ENCODE measurements at places on chromosomes 3 and 15.

DNA sequence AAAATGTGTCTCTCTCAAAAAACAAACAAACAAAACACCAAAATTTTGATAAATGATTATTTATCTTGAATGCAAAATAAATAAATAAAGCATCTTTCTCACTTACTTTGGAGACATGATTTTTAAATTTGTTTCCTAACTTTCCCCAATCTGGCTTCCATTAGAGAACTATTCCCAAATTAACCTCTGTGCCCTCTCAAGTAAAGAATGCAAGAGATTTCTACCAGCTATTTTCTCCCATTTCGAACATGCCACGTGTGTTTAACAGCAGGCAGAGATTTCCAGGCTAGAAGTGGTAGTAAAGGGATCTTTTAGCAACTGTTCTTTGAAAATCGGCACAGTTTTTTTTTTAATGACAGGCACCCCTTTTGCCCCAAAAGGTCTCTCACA is 269.1 kb downstream of the SHQ1 start:
- no peak for DNase-seq

DNA sequence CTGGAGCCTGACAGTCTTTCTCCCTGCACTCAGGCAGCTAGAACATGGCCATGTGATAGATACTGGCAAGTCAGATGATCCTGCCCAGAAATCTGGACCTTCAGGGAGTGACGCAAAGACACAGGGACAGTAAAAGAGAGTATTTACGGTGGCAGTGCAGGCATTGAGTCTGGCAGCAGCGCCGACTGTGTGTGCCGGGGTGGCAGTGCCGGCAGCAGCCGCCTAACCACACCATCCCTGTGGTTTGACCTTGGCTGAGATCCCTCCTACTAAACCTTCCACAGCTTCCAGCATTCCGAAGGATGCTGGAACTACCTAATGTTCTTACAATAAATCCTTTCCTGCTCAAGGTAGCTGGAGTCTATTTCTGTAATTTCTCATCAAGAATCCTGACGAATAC is 4.6 kb upstream of the TSPAN3 start:
- no peak for DNase-seq

DNA sequence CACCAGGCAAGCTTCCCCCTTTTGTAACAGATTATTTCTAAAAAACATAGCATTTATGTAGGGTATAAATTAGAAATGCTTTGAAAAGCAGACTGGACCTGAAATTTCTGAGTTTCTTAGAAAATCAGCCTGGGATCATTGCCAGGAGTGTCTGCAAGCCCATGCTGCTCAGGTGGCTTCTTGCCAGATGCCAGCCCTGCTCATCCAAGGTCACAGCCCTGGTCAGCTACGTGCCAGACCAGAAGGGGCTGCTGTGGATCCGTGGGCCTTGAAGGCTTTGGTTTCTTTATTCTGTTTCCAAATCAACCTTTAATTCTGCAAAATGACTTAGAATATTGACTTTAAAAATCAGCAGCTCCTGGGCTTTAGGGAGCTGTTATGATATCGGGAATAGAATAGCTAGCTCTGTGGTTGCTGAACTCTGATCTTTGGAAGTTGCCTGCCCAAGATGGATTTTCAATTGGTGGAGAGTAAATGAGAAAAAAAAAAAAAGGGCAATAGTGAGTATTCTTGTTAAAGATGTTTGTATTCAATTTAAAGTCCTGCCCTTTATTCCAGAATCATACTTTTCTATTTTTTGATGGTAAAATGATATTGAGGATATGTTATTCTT is 370.1 kb upstream of the ONECUT1 start:
- no peak for DNase-seq

DNA sequence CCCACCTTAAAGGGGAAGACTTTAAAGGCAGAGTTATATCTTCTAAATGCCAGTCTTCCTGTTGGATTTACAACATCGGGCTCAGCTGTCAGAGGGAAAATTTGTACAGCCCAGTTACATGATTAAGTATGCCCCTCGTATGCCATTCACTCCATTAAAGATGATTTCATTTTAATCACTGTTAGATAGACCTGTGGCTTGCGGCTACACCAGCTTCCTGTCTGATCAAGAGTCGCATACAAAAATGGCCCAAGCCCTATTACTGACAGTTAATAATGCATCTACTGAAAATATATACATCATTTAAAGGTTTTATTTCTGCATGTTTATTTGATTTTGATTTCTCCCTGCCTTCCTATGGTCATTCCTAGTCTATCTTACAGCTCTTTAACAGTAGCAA is 7.1 kb downstream of the EIF4E3 start:
- no peak for DNase-seq

DNA sequence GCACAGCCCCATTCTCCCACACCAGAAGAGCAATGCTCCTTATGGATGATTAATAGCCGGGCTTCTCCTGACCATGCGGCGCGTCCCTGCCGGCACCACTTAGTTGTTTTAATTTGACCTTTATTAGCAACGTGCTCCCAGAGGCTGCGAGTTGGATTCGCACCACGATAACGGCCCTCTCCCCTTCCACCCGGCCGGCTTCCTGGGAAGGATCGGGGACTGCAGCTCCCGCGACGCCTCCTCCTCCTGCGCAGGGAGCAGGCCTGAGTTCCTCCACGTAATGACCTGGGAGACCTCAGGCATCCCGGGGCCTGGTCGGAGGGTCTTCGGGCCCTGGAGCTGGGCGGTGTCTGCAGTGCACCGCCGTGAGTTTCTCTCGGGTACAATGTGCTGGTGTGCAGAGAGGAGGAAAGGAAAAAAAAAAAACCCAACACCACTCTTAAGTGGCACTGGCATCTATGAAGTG is 243.3 kb upstream of the TOPAZ1 start:
- DNase-seq = no peak

DNA sequence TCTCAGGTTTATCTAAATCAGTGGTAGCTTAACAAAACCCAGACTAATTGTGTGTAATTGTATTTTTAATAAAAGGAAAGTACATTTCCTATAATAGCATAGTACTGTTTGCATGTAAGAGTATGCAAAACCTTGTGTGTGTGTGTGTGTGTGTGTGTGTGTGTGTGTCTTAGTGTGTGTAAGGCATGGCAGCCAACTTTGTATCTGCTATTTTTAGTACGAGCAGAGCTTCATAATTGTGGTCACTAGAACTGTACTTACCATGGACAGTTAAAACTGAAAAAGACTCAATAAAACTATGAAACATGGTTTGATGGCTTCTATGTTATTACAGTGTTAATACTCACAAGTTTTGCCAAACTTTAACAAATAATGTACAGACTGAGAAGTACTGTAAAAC is 6.2 kb downstream of the P2RY1 start:
- DNase-seq = no peak

- DNase-seq = no peak
Observed at GRCh38 chr3:125129512-125129997, 73.8 kb upstream of the HEG1 start.

DNA sequence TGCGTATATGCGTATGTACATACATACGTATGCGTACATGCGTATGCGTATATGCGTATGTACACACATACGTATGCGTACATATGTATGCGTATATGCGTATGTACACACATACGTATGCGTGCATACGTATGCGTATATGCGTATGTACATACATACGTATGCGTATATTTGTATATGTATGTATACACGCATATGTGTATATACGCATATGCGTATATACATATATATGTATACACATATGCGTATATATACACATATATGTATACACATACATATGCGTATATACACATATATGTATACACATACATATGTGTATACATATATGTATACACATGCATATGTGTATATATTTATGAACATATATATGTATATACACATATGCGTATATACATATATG is 12.1 kb downstream of the MCTP2 start:
- no peak for DNase-seq

DNA sequence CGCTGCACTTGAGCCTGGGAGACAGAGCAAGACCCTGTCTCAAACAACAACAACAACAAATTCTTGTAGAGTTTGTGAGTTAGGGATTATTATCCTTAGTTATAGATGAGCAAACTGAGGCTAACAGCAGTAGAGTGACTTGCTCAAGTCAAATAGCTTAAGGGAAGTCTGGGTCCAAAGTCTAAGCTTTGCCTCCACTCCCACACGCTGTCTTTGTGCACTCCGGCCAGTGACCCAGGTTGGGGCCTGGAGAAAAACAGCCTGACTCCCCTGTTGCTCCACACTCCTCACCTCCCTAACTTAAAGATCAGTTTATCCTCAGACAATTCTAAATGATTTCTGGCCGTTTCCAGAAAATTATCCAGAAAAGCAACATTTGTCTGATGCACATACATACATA is 9.2 kb upstream of the SIN3A start:
- DNase-seq = no peak

DNA sequence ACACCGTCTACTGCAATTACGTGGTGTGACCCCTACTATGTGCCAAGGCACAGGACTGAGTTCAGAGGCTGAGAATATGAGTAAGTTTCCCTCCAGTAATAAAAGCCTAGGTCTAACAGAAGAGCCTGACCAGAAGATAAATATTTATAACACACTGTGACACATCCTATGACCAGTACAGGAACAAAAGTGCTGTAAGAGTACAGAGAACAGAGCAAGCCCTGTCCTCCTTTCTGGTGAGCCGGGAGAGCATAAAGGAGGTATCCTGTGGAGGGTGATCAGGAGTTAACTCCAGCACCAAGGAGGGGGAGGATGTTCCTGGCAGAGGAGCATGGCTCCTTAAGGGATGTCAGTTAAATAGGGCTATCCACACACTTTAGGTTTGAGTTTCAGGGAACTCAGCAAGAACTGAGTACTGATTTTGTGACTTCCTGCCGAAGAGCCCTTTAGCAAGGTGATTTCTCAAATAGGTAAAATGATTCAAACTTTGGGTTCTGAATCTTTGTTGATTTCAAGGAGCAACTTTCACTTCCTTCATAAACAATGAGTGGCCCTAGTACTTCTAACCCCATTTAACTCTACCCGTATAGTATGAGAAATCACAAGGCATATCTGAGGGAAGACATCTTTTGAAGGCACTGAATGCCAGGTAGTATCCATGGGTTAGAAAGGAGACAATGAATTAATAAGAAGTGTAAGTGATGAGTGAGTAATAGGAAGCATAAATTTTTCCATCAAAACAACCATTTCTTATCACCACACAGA is 198.0 kb downstream of the THRB start:
- DNase-seq = no peak

DNA sequence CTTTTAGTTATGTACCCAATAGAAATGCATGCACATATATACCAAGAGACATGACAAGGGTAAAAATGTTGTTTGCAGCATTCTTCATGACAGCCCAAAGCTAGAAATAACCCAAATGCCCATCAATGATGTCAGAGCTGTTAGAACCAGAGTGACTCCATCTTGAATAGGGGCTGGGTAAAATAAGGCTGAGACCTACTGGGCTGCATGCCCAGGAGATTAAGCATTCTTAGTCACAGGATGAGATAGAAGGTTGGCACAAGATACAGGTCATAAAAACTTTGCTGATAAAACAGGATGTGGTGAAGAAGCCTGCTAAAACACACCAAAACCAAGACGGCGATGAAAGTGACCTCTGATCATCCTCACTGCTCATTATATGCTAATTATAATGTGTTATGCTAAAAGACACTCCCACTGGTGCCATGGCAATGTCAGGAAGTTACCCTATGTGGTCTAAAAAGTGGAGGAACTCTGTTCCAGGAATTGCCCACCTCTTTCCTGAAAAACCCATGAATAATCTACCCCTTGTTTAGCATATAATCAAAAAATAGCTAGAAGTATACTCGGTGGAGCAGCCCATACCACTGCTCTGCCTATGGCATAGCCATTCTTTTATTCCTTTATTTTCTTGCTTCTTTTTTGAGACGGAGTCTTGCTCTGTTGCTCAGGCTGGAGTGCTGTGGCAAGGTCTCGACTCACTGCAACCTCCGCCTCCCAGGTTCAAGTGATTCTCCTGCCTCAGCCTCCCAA is 32.9 kb downstream of the ZBTB11 start:
- DNase-seq = no peak

DNA sequence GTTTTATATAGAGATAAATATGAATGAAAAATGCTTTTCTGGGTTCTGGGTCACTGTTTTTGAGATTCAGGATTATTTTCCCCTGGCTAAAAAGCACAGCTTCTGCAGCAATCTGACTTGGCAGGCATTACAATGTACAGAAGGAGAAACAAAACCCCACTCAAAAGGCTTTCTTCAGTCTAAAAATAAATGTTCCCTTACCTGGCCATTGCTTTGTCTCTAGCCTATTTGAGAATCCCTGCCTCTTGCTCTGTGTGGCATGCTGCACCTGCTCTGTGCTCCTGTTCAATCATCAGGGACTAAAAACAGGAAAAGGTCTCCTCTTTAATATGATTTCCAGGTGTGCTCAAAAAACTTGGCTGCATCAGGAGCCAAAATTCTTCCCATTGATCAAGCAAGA is 187.4 kb upstream of the STAC start:
- no peak for DNase-seq

DNA sequence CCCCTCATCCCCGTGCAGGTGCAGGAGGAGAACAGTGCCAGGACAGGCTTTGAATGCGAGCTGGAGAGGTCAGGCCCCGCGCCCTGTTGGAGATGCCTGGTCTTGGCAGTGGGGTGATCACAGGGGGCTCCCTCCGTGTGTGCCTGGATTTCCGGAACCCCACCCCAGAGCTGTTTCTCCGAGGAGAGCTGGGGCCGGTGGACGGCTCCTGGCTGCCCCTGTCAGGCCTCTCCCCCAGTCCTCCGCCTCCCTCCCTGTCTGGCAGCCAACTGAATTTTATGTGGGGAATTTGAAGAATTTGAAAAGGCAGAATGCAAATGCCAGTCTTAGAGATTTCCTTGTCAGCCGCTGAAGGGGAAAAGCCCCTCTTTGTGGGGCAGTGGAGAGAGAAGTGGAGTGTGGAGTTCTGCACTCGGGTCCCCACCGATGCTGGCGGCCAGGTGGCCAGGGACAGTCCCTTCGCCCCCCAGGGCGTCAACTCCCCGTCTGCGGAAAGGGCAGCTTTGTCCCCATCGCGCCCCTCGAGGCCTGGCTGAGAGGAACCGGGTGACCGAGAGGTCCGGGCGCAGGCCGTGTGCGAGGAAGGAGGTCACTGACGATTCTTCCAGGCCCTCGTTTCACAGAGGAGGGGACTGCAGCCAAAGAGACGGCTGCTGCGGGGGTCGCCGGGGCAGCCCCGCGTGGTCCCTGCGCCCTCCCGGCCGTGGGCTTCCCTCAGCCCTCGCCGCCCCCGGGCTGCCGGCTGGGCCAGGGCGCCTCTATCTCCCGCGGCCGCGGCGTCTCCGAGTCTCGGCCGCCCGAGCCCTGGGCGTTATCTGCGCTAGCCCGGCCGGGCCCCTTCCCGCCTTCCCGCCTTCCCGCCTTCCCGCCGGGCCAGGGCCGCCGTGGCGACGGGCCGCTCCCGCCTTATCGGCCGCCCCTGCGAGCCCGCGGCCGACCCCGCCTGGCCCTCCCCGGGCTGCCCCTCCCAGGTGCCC is 56.0 kb upstream of the LCTL start:
- no peak for DNase-seq

Measured in GM18507 (cell line).